Astrocyte of the spinal cord (primary cell): ENCODE measurements at places on chromosomes 5 and 9.

DNA sequence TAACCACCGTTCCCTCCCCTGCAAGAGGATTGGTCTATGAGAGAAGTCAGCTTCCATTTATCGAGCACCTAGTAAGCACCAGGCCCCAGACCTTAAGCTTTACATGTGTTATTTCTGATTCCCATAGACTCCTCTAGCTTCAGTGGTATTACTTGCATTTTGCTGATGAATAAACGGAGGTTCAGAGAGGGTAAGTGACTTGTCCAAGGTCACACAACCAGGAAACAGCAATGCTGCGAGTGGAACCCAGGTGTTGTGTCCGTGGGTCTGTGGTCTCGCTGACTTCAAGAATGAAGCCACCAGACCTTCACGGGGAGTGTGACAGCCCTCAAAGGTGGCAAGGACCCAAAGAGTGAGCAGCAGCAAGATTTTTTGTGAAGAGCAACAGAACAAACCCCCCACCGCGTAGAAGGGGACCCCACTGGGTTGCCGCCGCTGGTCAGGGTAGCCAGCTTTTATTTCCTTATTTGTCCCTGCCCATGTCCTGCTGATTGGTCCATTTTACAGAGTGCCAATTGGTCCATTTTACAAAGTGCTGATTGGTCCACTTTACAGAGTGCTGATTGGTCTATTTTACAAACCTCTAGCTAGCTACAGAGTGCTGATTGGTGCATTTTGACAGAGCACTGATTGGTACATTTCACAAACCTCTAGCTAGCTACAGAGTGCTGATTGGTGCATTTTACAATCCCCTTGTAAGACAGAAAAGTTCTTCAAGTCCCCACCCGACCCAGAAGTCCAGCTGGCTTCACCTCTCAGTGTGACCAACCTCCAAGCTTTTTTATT is 29.1 kb upstream of the KCNIP1 start:
- no peak for DNase-seq

- peak; percentile 41 for DNase-seq
Measured at GRCh38 chr9:106587042-106587441, 275.9 kb upstream of the ZNF462 start.

DNA sequence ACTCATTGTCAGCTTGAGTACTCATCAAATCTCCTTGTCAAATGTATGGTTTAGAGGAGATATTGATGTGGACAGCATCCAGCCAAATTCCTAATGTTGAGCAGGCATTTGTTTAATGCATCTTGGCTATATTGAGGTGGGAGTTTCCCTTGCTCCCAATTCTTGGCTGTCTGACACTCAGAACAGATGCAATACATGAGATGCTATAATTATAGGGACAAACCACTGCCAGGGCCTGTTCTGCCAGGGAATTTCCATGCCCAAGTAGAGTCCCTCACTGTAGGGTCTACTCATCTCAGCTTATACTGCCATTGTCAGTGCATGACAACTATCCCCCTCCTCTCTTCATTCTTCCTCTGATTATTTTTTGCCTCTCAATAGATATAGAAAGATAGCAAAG is 392.0 kb upstream of the KCNN2 start:
- no peak for DNase-seq

GRCh38 chr9:7542693-7543092 is 256.9 kb downstream of the DMAC1 start:
- no peak for DNase-seq

DNA sequence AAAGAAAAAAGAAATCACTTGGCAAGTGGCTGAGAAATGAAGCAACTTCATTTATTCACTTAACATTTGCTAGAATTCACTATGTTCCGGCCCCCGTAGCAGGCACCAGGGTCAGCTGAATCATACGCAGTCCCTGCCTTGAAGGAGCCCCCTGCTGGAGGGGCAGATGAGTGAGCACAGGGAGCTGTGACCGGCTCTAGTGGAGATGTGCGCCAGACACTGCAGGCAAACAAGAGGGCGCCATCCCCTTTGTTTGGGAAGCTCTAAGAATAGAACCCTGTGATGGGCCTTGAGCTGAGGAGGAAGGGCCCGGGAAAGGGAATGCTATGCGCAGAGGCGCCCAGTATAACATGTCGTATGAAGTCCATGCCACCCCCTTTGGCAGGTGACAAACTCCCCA is 20.2 kb upstream of the RPL26L1 start:
- no peak for DNase-seq

- DNase-seq, result no peak
Measured at GRCh38 chr9:72886386-72886785, 66.5 kb downstream of the ALDH1A1 start.

GRCh38 chr9:72205513-72205912 is 56.3 kb downstream of the GDA start:
- no peak for DNase-seq

DNA sequence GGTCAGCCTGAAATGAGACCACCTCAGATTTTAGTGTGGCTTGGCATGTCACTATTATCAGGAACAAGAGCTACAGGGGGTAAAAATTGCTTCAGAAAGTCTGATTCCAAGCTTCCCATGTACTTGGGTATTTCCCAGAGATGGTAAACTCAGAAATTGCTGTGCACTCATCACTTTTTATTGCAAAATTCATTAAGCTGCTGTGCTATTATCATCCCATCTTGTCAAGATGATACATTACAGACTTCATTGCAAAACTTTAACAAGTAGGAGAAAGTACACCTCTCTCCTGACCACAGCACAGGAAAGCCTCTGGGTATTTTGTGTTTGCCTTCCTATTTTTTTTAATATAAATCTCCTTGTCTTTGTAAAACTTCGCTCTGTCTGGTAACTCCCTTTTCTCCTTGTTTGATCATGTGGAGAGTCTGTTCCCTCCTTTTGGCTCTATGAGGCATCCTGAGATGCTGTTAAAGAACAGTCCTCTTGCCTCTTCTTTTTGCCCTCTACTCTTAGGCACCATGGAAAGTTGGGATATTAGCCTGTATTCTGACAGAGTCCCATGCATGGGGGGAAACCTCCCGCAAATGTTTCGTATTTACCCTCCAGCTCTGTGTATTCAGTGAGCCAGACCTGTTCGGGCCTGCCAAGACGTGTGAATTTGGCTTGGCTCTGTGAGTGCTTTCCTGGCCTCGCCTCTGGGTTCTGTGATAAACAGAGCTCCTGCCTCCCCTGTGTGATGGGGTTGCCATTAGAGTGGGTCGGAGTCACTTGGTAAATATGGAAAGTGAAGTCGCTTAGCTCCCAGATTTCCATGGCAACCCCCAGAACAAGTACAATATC is 260.7 kb downstream of the NR3C1 start:
- DNase-seq, result peak; percentile 29

DNA sequence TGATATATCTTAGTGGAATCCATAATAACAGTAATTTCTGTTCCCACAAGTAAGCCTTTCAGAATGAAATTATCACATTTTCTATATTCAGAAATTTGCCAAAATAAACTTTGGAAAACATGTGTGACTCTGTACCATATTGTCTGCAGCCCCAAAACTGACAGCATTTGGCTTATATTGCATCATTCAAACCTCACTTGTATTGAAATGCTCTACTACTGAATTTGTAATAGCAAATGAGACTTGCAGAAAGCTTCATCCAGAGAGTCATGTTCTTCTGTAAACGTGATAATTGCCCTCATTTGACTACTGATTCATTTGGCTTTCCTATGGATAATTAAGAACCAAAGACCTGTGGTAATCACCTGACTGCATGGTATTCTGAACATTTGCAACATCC is 1249.5 kb upstream of the CDH18 start:
- peak; percentile 7 for DNase-seq

GRCh38 chr9:1460143-1460769 is 410.1 kb downstream of the DMRT2 start:
- DNase-seq, result no peak

DNA sequence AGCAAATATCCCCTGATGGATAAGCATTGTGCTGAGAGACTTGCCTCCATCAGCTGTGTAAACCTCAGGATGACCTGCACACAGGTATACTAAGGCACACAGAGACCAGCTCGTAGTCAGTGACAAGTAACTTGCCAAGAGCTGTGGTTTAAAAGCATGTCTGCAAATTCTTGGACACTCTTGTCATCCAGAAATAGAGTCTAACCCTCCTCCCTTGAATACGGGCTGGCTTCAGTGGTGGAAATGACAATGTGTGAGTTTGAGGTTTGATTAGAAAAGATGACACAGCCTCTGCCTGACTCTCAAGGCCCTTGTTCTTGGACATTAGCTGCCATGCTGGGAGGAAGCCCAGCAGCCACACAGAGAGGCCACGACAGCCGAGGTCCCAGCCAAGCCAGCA is 114.4 kb downstream of the GADD45G start:
- no peak for DNase-seq

DNA sequence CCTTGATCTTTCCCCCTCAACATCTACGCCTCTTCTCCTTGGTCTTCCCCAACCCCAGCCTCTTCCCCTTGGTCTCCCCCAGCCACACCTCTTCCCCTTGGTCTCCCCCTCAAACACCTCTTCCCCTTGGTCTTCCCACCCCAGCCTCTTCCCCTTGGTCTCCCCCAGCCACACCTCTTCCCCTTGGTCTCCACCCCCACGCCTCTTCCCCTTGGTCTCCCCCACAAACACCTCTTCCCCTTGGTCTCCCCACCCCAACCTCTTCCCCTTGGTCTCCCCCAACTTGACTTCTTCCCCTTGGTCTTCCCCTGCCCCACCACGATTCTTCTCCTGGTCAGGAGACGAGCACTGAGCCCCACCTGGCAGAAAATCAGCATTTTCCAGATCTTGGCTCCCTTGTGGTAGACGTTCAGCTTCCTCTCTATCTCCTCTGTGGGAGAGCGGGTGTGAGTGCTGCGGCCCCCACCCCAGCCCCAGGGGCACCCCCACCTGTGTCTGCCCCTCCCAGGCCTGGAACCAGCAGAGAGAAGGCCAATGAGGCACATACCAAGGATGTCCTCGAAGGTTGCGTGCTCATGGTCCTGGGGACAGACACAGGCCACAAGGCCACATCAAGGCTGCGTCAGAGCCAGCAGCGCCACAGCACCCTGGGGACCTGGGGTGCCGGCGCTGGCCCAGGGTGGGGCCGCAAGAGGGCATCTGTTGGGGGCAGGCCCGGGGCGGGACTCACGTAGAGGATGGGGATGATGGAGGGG is 7.0 kb downstream of the NSMF start:
- no peak for DNase-seq

DNA sequence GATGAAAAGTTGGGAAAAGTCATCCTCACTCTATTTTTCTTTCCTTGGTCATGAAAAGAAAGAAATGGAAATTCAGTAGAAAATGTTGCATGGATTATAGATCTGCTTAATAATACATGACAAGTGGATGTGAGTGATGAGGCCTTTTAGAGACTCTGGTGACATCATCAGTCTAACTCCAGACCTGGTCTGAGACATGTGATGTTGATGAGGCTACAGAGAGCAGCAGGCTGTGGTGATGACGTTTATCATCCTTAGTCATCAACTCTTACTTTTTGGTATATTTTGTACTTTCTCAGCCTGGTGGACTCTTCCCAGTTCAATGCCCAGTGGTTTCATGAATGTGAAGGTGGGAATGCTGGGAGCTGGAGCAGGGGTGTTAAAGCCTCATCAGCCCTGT is 116.4 kb downstream of the TTLL11 start:
- DNase-seq, result peak; percentile 65

DNA sequence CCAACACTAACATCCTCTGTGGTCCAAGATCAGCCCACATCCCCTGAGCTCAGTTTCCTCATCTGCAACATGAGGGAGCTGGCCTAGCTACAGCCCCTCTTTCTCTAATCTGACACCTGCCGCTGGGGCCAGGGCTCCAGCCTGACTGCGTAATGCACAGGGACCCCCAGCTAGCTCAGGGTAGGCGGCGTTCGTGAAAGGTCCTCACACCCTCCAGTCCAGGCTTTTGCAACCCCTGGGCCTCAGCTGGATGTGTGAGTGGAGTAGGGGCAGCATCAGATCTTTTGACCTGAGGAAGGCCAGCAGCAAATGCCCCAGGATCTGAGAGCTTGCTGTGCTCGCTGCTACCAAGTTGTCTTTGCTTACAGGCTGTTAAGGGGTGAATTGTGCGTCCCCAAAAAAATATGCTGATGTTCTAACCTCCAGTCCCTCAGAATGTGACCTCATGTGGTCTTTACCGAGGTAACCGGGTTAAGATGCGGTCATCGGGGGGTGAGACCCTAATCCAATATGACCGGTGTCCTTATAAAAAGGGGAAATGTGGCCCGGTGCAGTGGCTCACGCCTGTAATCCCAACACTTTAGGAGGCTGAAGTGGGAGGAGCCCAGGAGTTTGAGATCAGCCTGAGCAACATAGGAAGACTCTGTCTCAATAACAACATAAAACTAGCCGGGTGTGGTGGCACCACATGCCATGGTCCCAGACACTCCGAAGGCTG is 47.8 kb downstream of the PLPP7 start:
- no peak for DNase-seq

- DNase-seq, result peak; percentile 71
Measured at GRCh38 chr5:94433397-94434163, 184.8 kb downstream of the KIAA0825 start.

DNA sequence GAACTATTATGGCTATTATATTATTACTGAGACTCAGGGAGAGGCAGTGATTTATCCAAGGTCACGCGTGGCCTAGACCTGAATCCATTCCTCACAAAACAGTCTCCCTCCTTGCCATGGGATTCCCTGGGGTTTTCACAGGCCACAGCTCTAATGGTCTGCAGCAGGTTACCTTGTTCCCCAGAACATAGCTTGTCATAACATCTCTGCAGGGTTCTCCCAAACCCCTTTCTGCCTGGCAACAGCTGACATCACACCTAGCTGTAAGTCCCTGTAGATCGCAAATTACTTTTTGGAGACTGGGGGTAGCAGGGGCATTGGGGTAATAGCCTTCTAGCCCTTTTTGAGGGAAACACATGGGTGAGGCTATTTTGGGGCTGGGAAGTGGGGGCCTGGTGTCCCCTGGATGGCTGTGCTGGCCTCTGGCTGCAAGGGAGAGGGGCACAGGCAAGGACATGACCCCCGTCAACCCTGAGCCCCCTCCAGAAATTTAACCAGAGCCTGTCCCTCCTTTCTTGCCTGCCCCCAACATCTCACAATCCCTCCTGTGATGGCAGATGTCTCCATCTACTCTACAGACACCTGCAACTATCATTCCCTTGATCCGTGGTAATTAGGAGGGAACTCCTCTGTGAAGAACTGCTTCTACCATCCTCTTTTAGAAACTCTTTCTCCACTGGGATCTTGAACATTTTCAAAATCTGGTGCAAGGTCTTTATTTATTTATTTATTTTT is 1.3 kb downstream of the CD74 start:
- no peak for DNase-seq

GRCh38 chr5:65928322-65928752 is 2.0 kb downstream of the ERBIN start:
- peak; percentile 39 for DNase-seq

DNA sequence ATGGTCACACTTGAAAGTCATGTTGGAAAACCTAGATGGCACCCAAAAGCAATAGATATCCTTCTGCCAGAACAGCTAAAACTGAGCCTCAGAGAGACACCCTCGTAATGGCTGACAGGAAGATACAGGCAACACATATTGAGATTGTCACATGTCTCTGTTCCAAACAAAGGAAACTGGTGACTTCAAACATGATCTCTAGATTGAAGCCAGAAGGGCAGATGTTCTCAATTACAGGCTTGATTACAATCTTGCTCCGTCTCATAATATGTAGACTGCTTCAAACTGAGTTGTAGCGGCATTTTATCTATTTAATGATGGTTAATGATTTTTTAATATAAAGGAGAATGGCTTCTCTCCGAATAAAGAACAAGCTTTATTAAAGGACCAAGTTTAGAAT is 774.3 kb downstream of the KCTD16 start:
- no peak for DNase-seq
